ENCODE measurements at places on chromosomes 7 and 10.

DNA sequence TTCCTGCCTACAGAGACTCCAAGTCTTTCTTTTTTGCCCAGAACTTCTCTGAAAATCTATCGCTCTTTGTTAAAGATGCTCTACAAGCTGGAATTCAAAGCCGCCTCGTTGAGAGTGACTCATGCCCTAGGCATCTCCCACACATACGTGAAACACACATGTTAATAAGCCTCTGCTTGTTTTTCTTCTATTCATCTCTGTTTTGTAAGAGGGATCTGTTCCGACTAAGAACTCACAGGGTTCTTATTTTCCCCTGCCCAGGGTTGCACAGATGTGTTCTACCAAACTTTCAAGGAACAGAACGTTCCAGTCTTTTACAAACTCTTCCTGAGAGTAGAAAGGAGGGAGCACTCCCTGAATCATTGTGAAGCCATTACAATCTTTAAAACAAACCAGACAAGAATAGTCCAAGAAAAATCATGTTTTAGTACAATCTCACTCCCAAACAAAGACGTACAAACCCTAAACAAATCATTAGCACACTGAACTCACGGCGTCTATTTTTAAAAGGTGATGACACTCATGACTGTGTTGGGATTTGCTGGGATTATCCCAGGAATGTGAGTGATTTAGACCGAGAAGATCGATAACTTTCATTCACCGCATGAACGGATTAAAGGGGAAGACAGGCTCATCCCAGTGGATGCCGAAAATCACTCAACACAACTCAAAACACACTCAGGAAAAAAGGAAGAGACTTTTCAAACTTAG is 55.3 kb upstream of the INPP5A start:
- DNase-seq = no peak

DNA sequence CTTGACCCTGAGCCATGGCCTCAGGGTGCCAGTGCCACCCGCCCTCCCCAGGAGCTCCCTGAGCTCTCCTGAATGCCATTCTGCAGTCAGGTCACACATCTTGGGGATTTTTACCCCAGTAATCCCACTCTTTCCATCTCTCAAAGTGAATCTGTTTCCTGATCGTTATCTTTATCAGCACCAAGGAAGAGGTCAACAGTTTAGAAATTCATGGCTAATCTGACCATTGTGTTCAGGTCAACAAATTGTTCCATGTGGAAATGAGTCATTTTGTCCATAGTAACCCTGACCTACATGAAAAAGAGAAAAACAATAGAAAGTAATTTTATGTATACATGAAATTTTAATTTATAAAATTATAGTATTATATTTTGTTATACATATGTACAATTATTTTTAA is 28.8 kb upstream of the ZNF488 start:
- no peak for DNase-seq

DNA sequence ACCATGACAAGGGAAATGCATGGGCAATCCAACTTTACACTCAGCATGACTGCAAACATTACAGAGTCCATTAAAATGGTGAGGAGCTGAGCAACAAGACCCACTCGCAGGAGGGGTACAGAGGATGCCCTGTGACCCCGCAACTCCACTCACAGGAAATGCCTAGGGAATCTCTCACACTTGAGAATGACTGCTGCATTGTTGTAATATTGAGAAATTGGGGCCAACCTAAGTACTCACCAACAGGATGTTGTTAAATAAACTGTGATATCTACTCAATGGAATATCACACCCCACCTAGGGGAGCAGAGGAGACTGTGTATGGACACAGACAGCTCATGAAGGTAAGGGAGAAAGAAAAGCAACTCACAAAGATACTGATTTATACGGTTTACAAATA is 53.4 kb upstream of the CAMK2B start:
- no peak for DNase-seq

- DNase-seq = no peak
These were observed 515 bp downstream of the RALA start for GRCh38 chr7:39623732-39624441.

GRCh38 chr10:63217120-63217605 is 84.0 kb downstream of the NRBF2 start:
- no peak for DNase-seq

- no peak for DNase-seq
These were observed 15.8 kb upstream of the UBE3C start for GRCh38 chr7:157122800-157123495.

GRCh38 chr7:143295870-143296269 is 7.7 kb downstream of the CASP2 start:
- DNase-seq = no peak

GRCh38 chr10:126454045-126454751 is 65.9 kb upstream of the ADAM12 start:
- no peak for DNase-seq

DNA sequence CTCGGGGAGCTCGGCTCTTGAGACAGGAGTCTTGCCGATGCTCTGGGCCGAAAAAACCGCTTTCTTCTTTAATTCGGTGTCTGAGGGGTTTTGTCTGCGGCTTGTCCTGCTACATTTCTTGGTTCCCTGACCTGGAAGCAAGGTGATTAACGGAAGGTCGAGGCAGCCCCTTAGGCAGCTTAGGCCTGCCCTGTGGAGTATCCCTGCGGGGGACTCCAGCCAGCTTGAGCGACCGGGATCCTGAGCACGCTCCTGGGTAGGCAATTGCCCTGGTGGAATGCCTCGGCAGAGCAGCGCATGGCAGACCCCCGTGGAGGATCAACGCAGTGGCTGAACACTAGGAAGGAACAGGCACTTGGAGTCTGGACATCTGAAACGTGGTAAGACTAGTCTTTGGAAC is 30.5 kb upstream of the GHITM start:
- no peak for DNase-seq

- no peak for DNase-seq
These were observed 78.8 kb upstream of the MDFIC start for GRCh38 chr7:114843102-114843501.

GRCh38 chr10:20677340-20677739 is 219.8 kb downstream of the NEBL start:
- no peak for DNase-seq

DNA sequence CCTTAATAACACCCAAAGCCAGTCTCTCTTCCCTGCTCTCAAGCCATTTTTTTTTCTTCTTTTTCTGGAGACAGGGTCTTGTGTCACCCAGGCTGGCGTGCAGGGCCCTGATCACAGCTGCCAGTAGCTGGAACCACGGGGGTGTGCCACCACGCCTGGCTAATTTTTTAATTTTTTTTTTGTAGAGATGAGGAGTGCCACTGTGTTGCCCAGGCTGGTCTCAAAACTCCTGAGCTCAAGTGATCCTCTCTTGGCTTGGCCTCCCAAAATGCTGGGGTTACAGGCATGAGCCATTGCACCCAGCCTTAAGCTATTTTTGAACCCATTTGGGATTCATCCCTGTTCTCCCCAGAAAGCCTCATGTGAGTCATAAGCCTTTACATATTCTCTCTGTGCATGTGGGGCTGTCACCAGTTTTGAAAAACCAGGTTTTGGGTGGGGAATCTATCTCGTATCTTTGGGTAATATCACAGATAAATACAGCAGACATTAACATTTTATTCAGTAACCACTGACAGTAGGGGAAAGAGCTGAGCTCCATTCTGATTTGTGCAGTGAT is 15.5 kb downstream of the ZNF487 start:
- no peak for DNase-seq

GRCh38 chr7:66523409-66523808 is 105.3 kb upstream of the KCTD7 start:
- DNase-seq = no peak

DNA sequence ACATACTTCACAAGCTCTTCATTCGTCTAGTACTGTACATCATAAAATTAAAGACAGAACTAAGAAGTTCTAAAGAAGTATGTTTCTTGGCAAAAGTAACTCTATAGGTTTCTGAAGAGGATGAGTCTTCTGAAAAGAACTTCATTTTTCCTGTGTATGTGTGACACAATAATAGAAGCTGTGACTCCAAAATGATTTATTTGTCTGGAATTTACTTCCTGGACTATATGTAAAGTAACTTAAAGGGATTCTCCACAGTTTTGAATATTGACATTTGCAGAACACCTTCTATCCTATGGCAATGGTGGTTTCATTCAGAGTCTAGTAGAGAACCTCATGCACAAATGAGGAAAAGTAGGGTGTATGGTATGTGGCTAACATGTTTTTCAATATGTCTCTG is 19.8 kb upstream of the CLDN12 start:
- DNase-seq = no peak

DNA sequence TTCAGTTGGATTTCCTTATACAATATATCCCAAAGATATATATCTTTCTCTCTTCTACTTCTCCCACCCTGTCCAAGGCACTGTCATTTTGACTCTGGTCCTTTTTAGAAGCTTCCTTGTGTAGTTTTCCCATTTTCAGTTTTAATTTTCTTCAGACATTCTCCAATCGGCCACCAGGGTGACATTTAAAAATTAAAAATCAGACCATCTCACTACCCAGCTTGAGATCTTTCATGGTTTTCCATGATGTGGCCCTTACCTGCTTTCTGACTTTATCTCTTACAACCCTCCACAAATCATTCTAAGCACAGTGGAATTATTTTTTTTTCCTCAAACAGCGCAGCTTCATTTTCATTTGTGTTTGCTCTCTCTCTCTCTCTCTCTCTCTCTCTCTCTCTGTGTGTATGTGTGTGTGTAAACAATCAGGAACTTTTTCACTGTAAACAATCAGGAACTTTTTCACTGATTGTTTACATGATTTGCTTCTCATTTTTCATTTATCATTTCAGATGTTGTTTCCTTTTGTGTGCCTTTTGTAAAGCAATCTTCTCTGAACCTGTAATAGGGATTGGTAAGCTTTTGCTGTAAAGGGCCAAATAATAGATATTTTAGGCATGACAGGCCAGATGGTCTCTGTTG is 348.9 kb downstream of the ATRNL1 start:
- no peak for DNase-seq

DNA sequence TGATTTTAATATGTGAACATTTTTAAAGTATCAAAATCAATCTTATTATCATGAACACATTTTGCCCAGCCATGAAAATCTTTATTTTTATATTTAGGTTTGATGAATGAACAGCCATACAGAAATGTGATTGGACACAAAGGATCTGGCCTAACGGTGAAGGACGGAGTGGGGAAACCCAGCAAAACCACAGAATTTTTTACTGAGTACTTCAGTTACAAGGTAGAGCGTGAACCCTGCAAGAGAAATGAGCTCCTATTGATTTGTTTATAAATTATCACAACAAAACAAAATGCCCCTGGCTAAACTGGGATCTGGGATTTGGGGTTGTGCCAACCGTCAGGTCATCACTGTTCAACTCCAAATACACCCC is 118.8 kb downstream of the JAZF1 start:
- DNase-seq = no peak

DNA sequence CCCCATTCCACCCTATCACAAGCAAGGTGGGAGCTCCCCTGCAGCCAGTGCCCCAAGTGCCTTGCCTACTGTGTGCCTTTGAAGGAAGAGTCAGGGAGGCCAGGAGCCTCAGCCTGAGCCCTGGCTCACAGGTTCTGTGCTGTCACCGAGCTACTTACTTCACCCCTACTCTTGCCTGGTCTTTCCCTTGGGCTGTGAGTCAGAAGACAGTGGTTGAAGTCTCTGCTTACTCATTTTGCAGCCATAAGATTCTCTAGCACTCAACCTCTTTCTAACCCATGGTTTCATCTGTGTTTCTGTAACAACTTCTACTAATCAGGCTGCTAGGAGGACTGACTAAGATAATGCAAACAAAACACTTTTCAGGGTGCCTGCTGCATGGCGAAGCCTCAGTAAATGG is 114.5 kb downstream of the PLCE1 start:
- DNase-seq = no peak

DNA sequence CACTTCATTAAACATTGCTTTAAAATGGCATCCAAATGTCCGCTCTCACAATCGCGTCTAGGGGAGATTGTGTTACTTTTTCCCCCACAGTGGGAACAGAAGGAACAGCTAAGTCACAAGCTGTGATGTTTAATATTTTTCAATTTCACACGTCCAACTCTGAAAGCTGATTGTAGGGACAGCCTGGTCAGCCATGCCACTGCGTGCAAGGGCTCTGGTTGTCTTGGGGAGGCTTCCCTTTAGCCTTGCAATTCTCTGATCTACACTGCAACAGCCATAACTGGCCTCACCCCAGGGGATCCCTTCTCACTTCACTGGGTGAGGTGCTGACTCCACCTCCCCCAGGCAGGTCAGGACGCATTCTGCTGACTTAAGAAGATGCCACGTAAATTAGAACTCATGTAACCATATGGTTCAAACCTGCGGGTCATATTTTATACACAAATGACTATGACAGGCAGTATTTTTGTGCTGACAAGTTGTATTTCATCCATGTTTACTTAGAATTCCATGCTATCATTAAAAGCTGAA is 425.2 kb upstream of the NFE2L3 start:
- no peak for DNase-seq

- DNase-seq = no peak
These were observed 37.3 kb downstream of the PAX2 start for GRCh38 chr10:100782461-100783244.
